H9 (cell line): ENCODE measurements at places on chromosomes 4 and X.

- no peak for DNase-seq
Observed at GRCh38 chrX:155899366-155899765, 18.2 kb downstream of the VAMP7 start.

DNA sequence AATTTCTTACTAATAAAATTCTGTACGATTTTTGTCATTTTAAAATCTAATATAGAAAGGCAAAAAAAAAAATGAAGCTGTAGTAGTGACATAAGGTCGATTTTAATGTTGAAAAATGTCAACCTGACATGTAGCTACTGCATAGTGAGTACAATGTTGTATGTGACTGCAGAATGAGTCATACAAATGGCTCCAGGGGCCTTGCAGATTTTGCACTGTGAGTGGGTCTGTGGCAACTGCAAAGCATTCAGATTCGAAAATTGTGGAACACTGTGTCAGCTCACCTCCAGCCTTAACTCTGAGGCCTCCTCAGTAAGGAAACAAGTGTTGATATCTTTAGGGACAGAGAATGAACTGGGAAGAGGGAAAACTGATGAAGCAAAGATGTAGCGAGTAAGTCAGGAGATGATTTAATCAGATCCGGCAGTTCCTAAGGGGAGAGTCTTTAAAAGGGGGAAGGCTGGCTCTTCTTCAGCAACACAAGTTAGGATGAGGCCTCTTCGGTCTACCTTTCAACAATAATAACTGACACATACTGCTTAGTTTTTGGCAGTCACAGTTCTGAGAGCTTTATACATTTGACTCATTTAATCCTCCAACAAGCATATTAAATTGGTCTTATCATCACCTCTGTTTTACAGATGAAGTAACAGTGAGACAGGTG lies 24.9 kb downstream of the TKTL2 start:
- no peak for DNase-seq

- no peak for DNase-seq
Observed at GRCh38 chrX:100747090-100747489, 15.2 kb upstream of the SYTL4 start.

- DNase-seq, result no peak
Observed at GRCh38 chr4:67725981-67726380, 25.0 kb upstream of the UBA6 start.

DNA sequence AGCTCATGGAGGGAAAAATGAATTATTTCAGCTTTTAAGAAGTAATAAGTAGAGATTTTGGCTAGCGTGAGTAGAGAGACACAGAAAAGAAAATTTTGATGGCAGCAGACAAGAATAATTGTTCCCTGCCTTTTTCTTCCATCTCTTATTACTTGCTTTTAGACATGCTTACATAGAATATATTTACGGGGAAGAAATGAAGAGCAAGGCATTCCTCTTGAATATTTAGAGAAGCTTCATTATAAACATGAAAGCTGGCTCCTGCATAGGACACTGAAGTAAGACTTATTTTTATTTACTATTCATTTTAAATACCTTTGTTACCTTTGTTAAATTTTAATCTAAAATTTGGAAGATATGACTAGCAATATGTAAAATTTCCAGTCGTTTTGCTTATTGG lies 32.2 kb downstream of the DCK start:
- no peak for DNase-seq
